NCI-H526 treated with DMSO at 0.1 percent for 48 hours (cell line): ENCODE measurements at places on chromosomes 3 and 15.

- DNase-seq = no peak
Measured at GRCh38 chr3:125431391-125431790, 56.3 kb upstream of the ZNF148 start.

- no peak for DNase-seq
Measured at GRCh38 chr3:152234657-152235375, 33.9 kb upstream of the MBNL1 start.

DNA sequence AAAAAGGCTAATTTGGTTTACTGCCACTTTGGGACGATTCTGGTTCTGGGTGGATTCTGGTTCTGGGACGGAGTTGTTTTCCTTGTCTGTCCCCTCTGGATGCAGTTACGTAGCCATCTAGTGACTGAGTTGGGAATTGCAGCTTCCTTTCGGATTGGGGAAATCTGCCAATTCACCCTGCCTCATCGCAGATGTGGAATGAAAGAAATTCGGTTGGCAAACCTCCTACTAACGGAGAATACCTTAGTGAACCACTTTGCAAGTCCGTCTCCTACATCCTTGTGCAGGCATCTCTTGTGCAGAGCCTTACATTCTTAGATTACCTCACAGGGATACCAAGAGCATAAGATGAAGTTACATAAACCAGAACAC, 31.5 kb upstream of the AP4E1 start:
- DNase-seq = peak; percentile 55

DNA sequence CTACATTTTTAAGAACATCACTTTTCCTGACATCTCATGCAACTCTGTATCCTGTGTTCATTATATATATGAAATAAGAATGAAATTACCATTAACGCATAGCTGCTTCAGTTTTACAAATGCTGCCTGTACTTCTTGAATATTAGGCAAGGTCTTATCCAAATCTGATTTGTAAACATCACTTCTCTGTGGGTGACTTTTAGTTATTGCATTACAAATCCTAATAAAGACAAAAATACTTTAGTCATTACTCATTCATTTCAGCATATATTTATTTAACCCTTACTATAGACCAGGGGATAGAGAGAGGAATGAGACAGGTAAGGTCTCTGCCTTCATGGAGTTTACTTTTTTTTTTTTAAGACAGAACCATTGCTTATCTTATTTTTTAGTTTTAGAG, 36.8 kb downstream of the MTMR10 start:
- no peak for DNase-seq

GRCh38 chr15:31293655-31294054, 33.0 kb upstream of the KLF13 start:
- DNase-seq = no peak

GRCh38 chr3:140022066-140022770, 87.2 kb downstream of the CLSTN2 start:
- no peak for DNase-seq

GRCh38 chr3:181719991-181720680, 8.4 kb downstream of the SOX2 start:
- DNase-seq = no peak

- DNase-seq = no peak
Measured at GRCh38 chr3:120492103-120492502, 41.3 kb upstream of the FSTL1 start.

DNA sequence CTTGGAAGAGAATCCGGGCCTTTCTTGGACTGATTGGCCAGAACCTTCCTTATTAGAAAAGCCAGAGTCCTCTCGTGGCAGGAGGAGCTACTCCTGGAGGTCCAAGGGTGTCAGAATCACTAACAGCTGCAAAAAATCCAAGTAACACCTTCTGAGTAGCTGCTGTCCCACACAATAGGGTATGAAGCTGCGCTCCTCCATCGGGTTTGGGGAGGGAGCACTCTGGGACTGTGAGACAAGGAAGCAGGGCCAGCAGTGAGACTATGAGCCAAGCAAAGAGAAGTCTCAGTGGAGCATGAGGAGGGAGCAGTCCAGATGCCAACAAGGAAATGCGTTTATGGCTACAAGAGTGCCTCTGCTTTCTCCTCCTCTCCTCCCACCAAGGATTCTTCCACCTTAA, 21.7 kb downstream of the SEMA3G start:
- no peak for DNase-seq

DNA sequence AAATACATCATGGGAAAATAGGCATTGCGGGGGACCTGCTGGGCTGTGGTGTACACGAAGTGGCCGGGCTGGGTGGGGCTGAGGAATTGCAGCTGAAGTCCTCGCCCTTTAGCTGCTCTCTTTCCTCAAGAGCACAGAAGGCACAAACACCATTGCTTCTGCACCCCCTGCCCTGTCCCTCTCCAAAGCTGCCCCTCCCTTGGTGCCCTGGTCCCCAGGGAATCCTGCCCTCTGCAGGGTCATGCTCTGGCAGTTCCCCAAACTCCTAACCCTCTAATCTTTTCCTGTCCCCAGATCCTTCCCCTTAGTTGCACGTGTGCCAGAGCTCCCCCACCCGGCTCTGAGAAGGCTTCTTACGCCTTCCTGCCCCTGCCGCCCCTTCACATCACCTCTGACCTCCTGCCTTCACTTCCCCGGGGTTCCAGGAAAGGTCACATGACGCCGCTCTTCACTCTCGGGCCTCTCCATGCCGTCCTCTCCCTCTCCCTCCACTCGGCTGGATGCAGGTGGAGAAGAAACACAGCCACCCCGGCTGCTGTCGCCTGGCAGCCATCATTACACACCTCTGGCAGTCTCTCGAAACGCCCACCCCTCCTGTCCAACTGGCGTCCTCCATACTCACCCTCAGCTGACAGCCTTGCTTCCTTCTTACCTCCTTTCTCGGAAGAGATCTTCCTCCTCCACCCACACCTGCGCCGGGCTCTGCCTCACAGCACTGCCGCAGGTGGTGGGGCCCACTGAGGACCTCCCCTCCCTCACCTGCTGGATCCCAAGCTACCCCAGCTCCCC, 6.9 kb upstream of the PCSK6 start:
- DNase-seq = no peak

DNA sequence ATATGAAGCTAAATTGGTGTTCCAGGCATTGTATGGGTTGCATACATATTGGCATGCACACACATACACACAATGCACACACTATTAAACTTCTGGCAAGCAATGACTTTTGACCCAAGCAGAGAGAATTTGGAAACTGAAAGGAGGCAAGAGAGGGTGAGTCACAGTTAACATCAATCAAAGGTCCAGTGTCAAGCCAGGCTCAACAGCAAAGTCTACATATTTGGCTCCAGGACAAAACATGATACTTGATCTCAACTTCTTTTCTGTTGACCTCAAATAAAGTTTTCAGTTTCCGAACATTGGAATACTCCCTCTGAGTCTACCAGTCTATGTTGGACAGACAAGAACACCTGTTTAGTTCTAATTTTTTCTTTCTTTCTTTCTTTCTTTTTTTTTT, 28.3 kb downstream of the IL12A start:
- DNase-seq = no peak

- DNase-seq = no peak
Measured at GRCh38 chr15:30859091-30859874, 44.4 kb upstream of the FAN1 start.

GRCh38 chr3:43372809-43373559, 86.6 kb downstream of the SNRK start:
- no peak for DNase-seq

DNA sequence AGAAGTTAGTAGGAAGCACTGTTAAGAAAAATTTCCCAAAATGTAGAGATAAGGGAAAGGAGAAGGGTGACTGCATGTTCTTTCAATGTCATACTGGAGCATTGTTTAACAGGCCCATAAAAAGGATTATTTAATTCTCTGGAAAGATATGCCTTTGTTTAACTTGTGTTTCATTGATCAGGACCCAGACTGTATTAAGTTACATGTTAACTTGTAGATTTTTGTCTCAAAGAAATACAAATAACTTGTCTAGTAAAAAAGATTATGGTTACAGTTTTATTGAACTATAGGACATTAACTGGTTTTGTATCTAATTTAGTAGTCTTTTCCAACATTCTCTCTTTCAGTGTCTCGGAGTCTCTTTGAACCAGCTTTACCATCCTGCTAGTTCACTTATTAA, 49.7 kb upstream of the LMOD3 start:
- no peak for DNase-seq
